Activated T-helper 2 cell treated with anti-CD3 and anti-CD28 coated beads, Interferon-gamma antibody, Interleukin-2, Interleukin-4, amounts not matched to agents 10 μg/mL and 5 μg/mL and 100 μg/mL, durations not matched to agents 14 hours and 24 hours and 36 hours (primary cell): ENCODE measurements at places on chromosomes 3 and 15. TPM values are rescaled to one million over a fixed set of nuclear protein-coding genes. Genes with fewer than 3 reads are reported as not detected.

DNA sequence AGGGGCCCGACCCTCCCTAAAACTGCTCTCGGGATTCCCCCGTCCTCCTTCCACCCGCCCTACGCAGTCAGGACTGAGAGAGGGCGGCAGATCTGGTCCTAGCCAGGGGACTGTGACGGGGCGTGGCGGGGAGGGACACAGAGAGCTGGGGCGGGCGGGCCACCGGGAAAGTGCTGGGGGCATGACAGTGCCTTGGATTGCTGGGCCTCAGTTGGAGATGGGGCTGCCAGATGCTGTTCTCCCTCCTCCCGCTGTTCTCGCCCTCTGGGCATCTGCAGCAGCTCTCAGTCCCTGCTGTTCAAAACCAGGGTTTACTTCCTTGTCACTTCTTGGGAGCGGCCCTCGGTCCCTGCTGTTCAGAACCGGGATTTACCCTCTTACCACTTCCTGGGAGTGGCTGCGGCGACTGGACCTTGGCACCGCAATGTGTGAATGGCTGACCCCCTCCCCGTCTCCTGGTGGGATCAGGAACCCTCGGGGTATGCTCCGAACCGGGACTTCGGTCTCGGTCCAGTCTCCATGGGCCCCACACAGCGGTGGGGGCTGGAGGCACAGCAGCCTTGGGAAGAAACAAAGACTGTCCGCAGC is 1.8 kb upstream of the RPP25 start:
- no peak for DNase-seq
- H3K36me3 ChIP-seq = peaks cover 4% of the 10 kb centered on the region
- H3K4me3 ChIP-seq = no peak overlapping the region
- peaks cover 29% of the 10 kb centered on the region for H3K4me1 ChIP-seq
- no peak overlapping the region for H3K27ac ChIP-seq

DNA sequence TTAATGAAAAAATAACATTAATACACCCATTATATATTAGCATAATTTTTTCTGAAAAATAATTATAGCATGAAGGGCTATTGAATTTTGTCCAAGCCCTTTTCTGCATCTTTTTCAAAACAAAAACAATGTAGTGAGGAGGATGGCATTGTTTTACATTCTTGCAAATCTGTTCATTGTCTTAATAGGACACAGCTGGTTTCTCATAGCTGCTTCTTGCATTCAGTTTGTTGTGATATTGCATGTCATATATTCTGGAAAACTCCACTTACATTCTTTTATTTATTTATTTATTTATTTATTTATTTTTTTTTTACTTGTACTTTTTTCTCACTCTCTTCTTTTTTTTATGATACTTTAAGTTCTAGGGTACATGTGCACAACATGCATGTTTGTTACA is 107.4 kb downstream of the NR1D2 start:
- no peaks in the 10 kb centered on the region for H3K36me3 ChIP-seq
- H3K27me3 ChIP-seq = no peaks in the 10 kb centered on the region
- H3K4me3 ChIP-seq = no peak overlapping the region
- H3K27ac ChIP-seq = no peak overlapping the region
- peaks cover 5% of the 10 kb centered on the region for H3K4me1 ChIP-seq

DNA sequence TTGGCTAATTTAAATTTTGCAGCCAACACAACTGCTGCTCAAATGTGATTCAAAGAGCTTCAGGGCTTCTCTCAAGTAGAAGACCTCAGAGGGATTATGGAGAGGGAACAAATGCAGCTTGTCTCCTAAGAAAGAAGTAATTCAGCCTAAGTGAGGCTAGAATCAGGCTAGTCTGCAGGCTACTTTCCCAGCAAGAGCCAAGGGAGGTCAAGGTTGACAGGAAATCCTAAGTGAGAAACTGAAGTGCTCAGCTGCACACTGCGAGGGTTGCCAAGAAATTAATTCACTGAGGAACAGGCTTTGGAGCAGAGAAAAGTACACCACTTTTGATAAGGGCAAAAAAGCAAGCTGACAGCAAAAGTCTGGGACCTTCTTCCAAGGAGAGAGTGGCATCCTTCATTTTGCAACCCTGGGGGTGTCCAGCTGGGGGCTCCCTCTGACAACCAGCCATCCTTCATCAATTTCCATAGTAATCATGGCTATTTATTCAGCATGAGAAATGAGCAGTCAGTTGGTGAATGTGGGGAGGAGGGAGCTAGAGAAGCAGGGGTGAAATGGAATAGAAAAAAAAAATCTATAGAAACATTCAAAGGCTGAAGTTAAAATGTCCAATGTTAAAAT is 646.4 kb upstream of the ADAMTS9 start:
- DNase-seq = no peak
- no peaks in the 10 kb centered on the region for H3K4me1 ChIP-seq
- H3K27me3 ChIP-seq = no peaks in the 10 kb centered on the region
- H3K4me3 ChIP-seq = no peak overlapping the region
- H3K36me3 ChIP-seq = no peaks in the 10 kb centered on the region
- no peak overlapping the region for H3K27ac ChIP-seq

DNA sequence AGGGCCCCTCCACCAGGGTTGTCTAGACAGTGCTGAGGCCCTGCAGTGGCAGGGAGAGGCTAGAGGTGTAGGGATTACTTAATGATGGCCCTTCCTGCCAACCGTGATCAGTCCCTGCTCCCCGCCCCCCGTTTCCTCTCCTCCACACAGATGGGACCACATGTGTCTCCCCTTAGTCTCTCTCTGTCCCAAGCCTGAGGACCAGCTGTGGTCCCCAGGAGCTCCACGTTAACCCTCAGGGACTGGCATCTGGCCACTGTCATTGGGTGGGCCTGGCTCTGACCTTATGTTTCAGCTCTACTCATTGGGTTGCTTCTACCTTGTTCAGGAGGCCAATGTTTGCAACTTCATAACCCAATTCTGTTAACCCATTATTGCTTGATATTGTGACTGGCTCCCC is 6.0 kb upstream of the ALPK3 start:
- H3K4me1 ChIP-seq = peaks cover 9% of the 10 kb centered on the region
- no peak overlapping the region for H3K4me3 ChIP-seq
- peaks cover 4% of the 10 kb centered on the region for H3K27me3 ChIP-seq

DNA sequence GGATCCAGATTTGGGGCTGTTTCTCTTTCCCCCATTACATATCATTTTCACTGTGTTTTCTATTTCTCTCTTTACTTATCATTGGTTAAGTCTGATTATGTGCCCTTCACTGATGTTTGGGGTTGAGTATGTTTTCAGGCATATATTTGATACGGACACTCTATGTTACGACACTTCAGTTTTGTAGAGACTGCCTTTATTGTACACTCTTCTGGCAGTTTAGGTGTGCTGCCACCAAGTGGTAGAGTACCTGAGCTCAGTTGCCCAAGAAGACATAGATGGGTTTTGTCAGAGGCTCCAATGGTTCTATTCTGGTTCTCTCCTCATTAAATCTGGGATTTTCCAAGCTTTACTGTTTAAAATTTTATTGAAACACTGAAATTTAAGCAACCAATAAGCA is 255.0 kb upstream of the ROPN1 start:
- H3K27me3 ChIP-seq = peaks cover 4% of the 10 kb centered on the region
- DNase-seq = no peak
- no peak overlapping the region for H3K4me3 ChIP-seq

- H3K27me3 ChIP-seq = peaks cover 4% of the 10 kb centered on the region
- no peaks in the 10 kb centered on the region for H3K36me3 ChIP-seq
- H3K4me1 ChIP-seq = no peaks in the 10 kb centered on the region
- no peak for DNase-seq
Observed at GRCh38 chr15:87604857-87605446, 651.6 kb downstream of the NTRK3 start.

Gene LMAN1L
- 0.32 TPM in 1 of 2 replicates, not detected in the other for total RNA-seq

- peaks cover 1% of the 10 kb centered on the region for H3K4me1 ChIP-seq
- no peaks in the 10 kb centered on the region for H3K27me3 ChIP-seq
- H3K36me3 ChIP-seq = no peaks in the 10 kb centered on the region
Observed at GRCh38 chr3:42067326-42067725, 23.8 kb upstream of the TRAK1 start.

DNA sequence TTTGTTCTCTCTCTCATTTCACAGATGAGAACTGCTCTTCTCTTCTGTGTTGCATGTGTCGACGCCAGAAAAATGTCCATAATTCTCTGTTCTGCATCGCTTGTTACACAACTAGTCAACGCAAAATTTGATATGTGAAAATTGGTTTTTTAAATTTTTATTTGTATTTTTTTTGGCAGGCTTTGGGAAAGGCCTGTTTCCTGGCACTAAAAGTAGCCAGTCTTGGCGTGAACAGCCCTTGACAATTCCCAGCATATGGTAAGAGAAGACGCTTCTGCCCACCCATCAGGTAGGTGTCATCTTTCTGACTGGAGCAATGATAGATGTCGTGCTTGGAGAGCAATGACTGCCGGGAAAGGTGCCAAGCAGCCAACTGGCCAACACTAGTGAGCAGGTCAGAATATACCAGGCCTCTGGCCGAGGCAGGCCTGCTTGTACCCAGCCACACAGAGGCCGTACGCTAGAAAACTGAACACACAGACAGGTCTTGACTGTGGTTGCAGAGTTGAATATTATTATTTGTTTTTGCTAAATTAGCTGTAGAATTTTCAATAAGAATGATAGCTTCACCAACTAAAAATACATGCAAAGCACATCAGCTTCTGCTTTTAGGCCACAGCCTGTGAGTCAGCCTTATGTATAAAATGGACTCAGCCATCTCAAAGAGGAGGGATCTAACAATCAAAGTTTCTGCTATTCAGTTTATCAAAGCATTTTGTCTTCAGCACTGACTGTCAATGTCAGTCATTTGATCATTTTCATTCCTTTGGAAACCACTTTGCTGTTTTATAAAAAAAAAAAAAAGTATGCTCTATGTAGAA is 837.5 kb downstream of the MCTP2 start:
- H3K4me3 ChIP-seq = no peak overlapping the region
- H3K4me1 ChIP-seq = no peaks in the 10 kb centered on the region
- H3K27me3 ChIP-seq = no peaks in the 10 kb centered on the region
- no peaks in the 10 kb centered on the region for H3K36me3 ChIP-seq
- DNase-seq = no peak

GRCh38 chr15:48946074-48946839 is 17.5 kb downstream of the SHC4 start:
- no peak for DNase-seq
- H3K27me3 ChIP-seq = no peaks in the 10 kb centered on the region
- H3K27ac ChIP-seq = peak overlapping the region; percentile 86

DNA sequence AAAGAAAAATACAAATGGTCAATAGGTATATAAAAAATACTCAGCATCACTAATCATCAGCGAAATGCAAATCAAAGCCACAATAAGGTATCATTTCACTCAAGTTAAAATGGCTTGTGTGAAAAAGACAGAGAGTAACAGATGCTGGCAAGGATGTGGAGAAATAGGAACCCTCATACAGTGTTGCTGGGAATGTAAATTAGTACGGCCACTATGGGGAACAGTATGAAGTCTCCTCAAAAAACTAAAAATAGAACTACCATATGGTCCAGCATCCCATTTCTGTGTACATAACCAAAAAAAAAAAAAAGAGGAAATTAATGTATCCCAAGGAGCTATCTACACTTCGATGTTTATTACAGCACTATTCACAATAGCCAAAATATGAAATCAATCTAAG is 98.1 kb upstream of the TGFBR2 start:
- DNase-seq = no peak
- no peak overlapping the region for H3K27ac ChIP-seq
- H3K36me3 ChIP-seq = no peaks in the 10 kb centered on the region
- peaks cover 12% of the 10 kb centered on the region for H3K4me1 ChIP-seq
- no peak overlapping the region for H3K4me3 ChIP-seq

DNA sequence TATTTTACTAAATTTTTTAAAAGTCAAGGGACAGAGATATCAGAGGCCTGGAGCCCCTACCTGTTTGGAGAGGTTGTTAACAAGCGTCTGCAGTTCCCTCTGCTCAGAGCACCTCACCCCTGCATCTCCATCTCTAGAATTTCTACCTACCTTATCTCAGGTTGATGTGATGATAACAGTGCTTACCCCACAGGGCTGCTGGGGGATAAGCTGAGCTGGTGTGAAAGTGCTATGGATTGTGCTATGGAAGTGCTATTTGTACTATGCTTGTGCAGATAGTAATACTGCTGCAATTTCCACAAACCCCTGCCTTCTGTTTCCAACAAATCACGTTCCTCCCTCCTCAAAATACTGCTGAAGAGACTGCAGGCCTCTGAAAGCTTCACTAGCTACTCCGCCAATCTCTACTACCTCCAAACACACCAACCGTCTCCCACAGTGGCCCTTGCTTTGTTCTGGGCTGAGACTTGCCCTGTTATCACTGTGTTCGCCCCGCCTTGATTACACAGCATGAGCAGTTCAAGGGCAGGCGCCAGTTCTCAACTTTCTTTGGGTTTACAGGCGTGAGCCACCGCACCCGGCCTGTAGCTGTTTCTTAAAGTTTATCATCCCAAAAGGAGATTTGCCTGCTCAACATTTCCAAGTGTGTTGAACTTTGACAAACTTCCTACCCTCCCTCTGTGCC is 28.4 kb upstream of the PARL start:
- no peak for DNase-seq
- no peaks in the 10 kb centered on the region for H3K36me3 ChIP-seq
- H3K27ac ChIP-seq = no peak overlapping the region

- H3K4me3 ChIP-seq = no peak overlapping the region
- H3K36me3 ChIP-seq = no peaks in the 10 kb centered on the region
- no peak for DNase-seq
- no peaks in the 10 kb centered on the region for H3K27me3 ChIP-seq
- no peak overlapping the region for H3K27ac ChIP-seq
Observed at GRCh38 chr3:86973440-86973839, 17.5 kb downstream of the VGLL3 start.

- DNase-seq = peak; percentile 22
- H3K27me3 ChIP-seq = peaks cover 6% of the 10 kb centered on the region
- no peak overlapping the region for H3K4me3 ChIP-seq
- H3K36me3 ChIP-seq = no peaks in the 10 kb centered on the region
- no peaks in the 10 kb centered on the region for H3K4me1 ChIP-seq
Observed at GRCh38 chr3:124467980-124468902, 262.0 kb upstream of the UMPS start.

Gene CELSR3
- 16.0 and 16.5 TPM in 2 replicates for total RNA-seq

DNA sequence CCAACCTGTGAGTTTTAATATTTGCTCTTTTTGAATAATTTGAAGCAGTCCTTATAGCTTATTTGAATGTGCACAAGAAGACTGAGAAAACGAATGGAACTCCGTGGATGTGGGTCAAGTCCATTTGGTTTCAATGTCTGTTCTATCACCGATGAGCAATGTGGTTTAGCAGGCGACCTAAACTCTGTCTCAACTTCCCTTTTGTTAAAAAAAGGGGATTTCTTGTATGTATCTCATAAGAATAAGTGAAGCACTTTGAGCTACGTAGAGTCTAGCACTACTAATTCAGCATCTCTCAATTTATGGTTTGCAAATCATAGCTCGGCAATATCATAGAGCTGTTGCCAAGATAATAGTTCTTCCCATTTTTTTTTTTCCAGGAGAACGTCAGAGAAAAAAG is 4.6 kb upstream of the SKIL start:
- no peak overlapping the region for H3K4me3 ChIP-seq
- H3K36me3 ChIP-seq = no peaks in the 10 kb centered on the region
- no peak overlapping the region for H3K27ac ChIP-seq

DNA sequence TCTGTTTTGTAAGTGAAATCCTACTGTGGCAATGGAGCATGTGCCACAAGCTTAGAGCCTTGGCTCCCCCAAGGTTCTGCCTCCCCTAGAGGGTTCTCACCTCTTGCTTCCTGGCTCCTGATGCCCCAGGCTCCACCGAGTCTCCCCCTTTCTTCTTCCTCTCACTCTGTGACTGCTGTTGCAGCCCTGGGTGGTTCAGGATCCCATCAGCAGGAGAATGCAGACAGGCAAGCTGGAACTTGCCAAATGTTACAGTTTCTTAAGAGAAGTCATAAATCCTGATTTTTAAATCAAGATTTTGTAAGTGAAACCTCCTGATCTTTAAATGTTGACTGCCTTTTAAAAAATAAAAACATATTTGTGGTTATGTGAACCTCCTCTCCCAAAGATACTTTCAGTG is 133.9 kb downstream of the CCNL1 start:
- H3K36me3 ChIP-seq = no peaks in the 10 kb centered on the region
- H3K27me3 ChIP-seq = peaks cover 14% of the 10 kb centered on the region
- no peak overlapping the region for H3K4me3 ChIP-seq
- no peak overlapping the region for H3K27ac ChIP-seq

Gene CHRM5
- total RNA-seq = not detected in 2 replicates
